Fibroblast of skin of back (primary cell): ENCODE measurements at places on chromosomes 6 and 20.

GRCh38 chr20:6818033-6818808 lies 50.7 kb downstream of the BMP2 start:
- DNase-seq: peak; percentile 8

DNA sequence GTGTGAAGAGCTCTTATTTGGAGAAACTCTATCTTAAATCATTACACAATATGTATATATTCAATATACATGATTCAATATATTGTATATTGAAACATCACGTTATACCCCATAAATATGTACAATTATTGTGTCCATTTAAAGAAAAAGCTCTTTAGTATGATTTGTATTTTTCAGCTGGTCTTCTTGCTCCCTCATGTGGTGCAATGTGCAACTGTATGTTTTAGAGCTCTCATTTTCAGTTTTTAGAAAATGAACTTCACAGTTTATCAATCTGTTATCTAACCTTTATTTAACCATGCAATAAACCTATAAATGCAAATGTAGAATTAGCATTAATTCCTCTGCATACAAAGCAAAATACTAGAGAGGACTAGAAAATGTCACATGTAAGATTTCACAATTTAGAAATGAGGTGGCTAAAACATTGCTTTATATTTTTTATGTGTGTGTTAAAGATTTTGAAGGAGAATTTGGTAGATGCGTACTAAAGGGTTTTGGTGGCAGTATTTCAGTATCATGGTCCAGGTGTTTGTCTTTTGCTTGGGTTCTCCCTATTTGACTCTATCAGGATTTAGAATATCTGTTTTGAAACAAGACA lies 167.1 kb downstream of the PHF3 start:
- DNase-seq: peak; percentile 25

GRCh38 chr20:57959589-57959988 lies 249.8 kb upstream of the PMEPA1 start:
- DNase-seq: no peak

DNA sequence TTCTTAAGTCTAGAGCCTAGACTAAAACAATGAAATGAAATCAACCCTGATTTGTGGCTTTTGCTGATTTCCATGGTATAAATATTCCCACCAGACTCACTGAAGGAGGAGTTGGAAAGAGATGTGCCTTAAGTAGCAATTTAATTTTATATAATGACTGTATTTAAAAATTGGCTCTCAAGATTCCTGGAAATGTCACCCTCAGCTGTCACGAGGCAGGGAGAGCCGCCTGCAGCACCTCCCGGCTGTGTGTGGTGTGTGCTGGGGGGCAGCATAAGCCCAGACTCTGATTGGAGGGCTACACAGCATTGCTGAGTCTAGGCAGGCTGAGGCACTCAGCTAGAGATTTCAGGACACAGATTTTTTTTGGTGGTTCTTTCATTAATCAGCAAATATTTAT lies 40.6 kb upstream of the TMEM181 start:
- no peak for DNase-seq

DNA sequence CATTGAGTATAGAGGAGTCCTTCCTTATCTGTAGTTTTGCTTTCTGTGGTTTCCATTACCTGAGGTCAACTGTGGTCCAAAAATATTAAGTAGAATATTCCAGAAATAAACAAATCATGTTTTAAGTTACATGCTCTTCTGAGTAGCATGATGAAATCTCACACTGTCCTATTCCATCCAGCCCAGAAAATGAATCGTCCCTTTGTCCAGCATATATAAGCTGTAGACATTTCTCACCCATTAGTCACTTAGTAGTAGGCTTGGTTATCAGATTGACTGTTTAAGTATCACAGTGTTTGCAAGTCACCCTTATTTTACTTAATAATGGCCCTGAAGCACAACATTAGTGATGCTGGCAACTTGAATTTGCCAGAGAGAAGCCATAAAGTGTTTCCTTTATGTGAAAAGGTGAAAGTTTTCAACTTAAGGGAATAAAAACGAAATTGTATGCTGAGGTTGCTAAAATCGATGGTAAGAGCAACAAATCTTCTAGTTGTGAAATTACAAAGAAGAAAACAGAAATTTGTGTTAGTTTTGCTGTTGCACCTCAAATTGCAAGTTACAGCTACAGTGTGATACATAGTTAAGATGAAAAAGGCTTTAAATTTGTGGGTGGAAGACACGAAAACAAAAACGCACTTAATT lies 198.6 kb upstream of the SIM1 start:
- peak; percentile 88 for DNase-seq

DNA sequence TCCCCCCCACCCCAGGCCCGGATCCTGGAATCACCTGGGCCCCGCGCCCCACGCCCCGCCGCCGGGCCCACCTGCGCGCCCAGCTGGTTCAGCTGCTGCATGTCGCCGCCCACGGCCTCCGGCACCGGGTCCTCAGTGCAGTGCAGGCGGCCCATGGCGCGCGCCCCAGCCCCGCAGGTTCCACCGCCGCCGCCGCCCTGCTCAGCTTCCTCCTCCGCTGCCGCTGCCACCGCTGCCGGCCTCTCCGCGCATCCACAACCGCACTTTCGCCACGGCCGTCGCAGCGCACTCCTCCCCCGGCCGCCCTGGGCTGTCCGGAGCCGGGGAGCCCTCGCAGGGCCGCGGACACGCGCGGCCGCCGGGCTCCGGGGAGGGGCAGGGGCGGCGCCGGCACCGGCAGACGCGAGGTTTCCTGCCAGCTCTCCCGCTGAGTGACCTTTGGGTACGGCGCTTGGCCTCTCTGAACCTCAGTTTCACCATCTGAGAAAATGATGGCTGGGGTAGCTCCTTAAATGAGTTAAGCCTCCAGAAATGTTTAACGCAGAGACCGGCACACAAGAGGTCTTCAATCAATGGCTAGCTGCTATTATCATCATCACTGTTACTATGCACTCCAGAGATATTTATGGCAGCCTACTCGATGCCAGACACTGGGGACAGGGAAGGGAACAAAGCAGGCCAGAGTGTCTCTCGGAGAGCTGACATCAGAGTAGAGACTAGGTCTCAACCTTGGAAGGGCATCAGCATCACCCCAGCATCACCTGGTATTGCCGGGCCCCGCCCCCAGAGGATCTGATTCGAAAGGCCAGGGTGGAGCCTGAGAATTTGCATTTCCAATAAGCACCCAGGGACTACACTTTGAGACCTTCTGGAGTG lies at the start of gene COMMD7:
COMMD7 (minus strand) TSS at position 231 of the 876 bp plus-strand sequence; CDS start at position 155, 76 bp downstream.
- DNase-seq: peak; percentile 59

- DNase-seq: no peak
These were observed 252.3 kb upstream of the TBX18 start for GRCh38 chr6:85016726-85017125.

DNA sequence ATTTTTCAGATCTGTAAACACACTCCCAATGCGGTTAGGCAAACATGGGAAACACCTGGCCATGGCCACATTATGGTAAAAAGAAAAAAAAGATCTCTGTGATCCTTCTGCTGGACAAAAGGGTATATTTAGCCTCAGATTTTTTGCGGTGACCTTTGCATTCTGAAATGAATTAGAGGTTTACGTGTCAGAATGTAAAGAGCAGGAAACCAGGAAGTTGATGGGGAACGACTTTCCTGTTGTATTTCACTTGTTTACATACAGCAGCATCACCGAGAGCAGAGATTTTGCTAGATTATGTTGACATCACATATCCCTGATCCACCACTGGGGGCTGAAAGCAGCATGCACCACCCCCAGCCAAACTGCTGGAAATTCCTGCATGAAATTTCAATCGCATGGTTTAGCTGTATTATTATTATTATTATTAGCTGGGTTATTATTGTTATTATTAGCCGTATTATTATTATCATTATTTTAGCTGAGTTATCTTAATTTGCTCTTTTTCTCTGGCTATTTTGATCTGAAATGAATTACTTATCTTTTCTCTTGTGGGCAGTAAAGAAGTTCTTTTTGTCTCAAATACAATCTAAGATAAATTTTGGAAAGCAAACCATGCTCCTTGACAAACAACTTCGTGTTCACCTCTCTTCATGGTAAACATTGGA lies 189.4 kb downstream of the ZFP64 start:
- no peak for DNase-seq

DNA sequence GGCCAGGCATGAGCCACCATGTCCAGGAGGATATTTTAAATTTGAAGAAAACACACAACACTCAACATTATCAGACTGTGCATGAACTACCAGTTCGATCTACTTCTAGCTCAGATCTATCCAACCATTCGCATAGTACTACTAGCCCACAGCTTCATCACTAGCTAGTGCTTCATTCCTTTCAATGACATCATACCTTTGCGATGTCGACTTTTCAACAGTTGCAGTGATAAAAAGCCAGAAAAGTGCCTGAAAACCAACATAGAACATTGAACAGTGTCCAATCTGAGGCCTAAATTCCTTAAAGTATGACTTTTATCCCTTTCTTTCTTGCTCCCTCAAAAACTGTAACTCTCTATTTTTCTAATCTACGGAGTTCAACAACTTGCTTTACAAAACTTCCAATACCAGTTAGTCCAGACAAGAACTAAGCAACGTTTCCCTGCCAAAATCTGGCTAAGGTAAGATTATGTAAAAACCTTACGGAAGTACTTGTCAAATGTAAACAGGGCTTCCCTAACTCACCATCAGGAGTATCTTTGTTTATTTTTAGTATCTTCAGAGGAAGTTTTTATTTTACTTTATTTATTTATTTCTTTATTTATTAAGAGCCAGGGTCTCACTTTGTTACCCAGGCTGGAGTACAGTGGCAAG lies 434.0 kb upstream of the JARID2 start:
- peak; percentile 71 for DNase-seq

- no peak for DNase-seq
These were observed 2.3 kb downstream of the FAM184A start for GRCh38 chr6:119076173-119076572.

DNA sequence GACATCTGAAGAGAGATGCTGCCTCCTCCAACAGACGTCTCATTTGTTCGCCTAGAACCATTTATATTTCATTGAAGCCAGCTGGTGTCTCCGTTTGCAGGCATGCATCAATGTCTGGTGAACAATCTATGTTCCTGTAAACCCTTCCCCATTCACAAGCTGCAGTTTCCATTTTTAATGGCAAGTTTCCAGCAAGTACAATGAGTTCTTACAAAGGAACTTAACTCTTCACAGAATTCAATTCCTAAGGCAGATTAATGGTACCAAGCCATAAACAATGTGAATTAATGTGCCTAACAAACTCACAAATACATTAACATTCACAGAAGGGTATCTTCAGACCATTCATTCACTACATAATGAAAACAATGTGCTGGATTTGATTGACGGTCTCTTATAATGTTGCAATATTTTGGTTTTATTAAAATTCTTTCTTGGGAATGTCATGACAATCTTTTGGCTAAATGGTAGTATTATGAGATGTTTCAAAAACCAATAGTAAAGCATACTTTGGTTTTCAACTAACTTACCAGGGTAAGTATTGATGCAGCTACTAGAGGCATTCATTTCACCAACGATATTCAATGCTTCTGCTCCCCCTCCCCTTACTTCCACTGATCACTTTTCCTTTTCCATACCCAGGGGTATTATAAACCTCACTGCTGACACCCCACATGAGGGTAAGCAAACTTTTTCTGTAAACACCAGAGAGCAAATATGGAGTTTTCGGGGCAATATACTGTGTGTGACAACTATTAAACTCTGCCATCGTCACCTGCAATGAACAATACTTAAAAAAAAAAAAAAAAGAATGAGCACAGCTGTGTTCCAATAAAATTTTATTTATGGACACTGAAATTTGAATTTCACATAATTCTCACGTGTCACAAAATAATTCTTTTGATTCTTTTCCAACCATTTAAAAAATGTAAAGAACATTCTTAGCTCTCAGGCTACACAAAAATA lies 4.2 kb downstream of the AKIRIN2 start:
- DNase-seq: peak; percentile 87

GRCh38 chr20:58871533-58872102 lies 19.1 kb downstream of the GNAS start:
- DNase-seq: no peak

GRCh38 chr6:137866200-137866913 lies 702 bp upstream of the TNFAIP3 start:
- DNase-seq: no peak

DNA sequence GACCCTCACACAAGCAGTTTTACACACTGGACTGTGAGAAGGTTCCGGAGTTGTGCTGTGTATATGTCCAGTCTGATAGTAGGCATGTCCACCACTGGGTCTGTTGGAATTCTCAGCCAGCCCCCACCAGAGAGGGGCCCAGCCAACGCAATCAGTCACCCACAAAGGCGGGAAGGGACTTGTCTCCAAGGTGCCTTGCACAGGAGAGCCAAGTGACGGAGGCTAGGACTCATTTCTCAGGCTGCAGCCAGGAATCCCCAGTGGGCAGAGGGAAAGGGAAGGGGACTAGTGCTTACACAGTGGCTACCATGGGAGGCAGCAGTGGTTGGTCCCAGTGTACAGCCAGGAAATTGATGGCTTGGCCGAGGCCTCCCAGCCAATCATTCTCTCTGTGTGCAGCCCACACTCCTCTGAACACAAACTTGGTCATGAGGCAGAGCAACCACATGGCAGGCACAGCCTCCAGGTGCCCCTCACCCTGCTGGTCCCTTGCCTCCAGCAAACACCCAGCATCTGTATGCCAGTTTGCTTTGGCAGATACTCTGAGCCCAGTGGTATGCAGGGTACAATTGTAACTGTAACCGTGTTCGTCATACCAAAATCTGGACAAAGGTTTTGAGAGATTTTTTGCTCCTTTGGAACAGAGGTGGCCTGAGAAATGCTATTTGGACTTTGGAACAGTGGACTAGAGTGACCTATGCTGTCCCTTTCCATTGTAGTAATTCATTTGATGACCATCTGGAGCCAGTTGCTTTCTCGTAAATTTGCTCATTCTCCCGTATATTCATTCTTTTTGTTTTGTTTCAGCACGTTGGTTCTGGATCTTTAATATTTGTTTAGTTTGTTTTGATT lies 72.9 kb upstream of the MYL9 start:
- DNase-seq: no peak

DNA sequence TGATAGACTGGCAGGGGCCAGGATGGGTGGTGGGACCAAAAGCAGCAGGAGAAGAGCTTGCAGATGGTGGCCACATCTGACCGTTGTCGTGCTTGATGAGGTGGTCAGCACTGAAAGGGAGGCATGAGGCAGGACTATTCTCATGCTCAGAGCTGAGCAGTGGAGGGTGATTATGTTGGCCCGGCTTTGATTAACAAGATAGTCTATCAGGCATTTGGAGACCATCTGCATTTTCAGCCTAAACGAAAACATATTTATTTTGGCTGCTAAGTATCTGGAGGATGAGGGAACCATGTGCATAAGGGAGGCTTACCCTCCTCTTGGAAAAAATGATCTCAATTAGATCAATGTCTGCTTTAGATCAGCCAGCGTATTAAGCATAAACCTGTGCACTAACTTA lies 141.6 kb upstream of the KCNK16 start:
- no peak for DNase-seq

GRCh38 chr20:1033751-1034414 lies 31.8 kb upstream of the RSPO4 start:
- no peak for DNase-seq

- peak; percentile 35 for DNase-seq
These were observed 5.2 kb downstream of the VWA7 start for GRCh38 chr6:31771992-31772358.

GRCh38 chr6:118748311-118749062 lies 97.1 kb upstream of the CEP85L start:
- peak; percentile 76 for DNase-seq
